ENCODE measurements at places on chromosomes 3 and 15.

GRCh38 chr3:185630182-185630622 lies 44.1 kb downstream of the SENP2 start:
- no peak for DNase-seq

GRCh38 chr15:59159210-59159609 lies 47.4 kb upstream of the LDHAL6B start:
- no peak for DNase-seq

DNA sequence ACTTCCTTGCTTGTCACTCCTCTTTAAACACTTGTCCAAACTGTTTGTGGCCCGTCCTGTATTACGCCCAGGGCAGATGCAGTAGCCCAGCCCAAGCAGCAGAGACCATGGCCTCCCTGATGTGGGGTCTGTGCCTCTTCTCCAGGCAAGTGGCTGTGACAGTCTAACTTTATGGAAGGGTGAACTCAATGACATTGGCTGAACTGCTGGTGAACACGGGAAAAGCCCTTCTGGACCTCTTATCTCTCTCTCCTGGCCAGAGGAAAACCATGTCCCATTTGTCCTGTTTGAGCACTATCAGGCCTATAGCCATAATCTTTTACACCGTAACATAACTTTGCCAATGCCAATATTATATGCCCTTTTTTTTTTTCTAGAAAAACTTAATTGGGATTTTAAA lies 67.6 kb downstream of the SMAD3 start:
- DNase-seq = no peak

DNA sequence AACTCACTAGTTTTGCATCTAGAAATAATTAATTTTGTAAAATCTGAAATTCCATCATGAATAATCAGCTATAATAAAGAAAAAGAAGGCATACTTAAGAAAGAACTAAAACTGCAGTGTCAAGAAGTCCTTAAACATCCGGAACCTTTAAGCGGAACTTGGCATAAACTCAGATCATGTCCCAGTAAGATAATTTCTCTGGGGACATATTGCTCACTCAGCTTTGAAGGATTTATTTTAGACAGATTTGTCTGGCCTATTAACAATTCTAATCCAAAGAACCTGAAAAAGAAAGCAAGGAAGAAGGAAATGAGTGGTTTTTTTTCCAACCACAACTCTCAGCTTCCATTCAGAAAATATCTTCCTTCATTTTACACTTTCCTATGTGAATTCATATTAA lies 850.3 kb downstream of the ROBO1 start:
- no peak for DNase-seq

DNA sequence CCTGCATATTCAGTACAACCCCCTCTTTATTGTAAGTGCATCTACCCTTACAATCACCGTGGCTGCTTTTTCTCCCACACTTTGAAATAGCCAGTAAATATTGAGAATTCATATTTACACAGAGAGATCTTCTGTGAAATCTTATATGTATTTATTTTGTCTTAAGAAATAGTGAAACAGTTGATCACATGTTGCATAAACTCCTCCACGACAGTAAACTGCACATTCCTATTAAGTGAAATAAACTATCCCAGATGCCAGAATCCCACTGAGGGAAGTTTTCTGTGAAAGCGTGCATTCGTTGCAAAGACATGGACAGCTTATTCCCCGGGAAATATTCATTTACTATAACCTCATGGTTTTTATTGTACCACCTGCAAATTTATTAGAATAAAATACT lies 796.0 kb downstream of the ROBO2 start:
- no peak for DNase-seq

GRCh38 chr3:68018275-68018674 lies 363.9 kb upstream of the SUCLG2 start:
- no peak for DNase-seq

DNA sequence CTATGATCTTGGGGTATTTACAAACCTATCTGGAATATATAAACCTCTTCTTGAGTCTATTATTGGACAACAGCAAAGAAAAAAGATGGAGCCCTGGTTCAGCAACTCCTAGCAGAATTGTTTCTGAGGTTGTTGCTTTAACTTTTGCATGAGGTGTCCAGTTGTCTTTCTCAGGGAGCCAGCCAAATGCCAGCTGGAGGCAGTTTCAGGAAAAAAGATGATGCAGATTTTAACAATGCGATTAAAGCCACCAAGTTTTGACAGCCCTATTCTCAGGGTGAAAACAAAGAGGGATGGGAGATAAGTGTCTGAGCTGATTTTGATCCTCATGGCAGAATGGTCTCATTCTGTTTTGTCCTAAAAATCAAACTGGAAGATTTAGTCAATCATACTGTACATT lies 181.6 kb upstream of the RASGRP1 start:
- DNase-seq = no peak

- DNase-seq = no peak
Measured at GRCh38 chr3:103218146-103218545, 783.3 kb downstream of the ZPLD1 start.

- DNase-seq = no peak
Measured at GRCh38 chr3:106232956-106233355, 364.1 kb upstream of the CBLB start.

- DNase-seq = no peak
Measured at GRCh38 chr15:73464602-73465001, 21.6 kb downstream of the REC114 start.

DNA sequence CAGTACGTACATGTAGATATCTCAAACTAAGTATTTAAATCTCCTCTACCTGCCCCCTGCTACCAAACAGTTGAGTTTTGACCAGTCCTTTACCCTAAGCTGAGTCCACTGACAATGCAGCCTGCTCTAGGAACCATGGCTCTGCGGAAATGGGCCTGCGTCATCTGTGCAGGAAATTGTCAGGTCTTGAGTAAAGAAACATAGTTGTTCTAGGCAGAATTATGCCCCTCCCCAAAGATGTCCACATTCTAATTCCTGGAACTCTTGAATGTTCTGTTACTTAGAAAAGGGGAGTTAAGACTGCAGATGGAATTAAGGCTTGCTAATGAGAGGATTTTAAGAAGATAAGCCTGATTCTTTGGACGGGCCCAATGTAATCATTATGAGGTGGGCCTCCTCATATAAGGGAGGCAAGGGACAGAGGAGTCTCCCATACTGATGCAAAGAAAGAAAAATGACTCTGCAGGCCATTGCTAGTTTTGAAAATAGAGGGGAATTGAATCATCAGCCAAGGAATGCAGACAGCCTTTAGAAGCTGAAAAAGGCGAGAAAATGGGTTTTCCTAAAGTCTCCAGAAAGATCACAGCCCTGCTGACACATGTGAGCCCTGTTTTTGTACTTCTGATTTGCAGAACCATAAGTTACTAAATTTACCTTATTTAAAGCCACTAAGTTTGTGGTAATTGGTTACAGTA lies 5.5 kb upstream of the VGLL3 start:
- DNase-seq = no peak

DNA sequence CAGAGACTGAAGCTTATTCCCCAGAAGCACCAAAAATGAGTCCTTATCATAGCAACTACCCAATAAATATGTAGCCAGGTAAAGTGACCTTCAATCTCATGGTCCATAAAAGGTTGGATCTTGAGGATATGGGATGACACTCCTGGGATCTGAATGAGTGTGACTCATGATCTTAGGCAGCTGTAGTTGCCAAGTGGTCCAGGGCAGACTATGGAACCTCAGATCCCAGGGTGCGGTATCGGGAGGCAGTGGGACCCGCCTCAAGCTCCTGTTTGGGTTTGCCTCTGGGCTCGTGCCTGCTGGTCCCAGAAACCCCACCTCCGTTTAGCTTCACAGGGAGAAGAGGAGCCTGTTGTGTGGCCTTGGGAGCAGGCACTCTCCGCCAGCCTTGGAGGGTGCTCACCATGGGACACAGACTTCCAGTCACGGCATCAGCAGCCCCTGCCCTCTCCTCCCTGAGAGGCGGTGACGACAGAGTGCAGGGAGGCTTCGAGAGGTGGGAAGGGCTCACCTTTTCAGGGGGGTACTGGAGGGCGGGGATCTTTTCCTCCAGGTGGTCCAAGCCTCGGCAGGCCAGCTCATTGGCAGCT lies 8.1 kb downstream of the PLIN1 start:
- DNase-seq = no peak

DNA sequence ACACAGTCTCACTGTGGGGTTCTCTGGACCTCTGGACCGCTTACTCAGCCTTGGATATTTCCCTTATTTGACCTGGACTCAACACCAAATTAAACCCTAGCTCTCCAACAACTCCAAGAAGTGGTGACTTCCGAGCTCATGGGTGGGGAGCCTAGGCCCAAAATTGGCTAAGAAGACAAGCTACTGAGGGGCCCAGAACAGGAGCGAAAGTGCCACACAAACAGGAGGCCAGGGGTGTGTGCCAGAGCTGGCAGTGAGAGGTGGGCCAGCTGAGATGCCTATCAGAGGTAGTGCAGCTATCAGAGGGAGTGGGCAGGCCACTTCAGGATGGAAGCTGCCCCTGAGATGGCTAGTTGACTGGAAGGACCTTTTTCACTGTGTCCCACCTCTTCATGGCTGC lies 151.1 kb upstream of the PRR20G start:
- DNase-seq = no peak

GRCh38 chr3:142502187-142502985 lies 54.5 kb upstream of the XRN1 start:
- DNase-seq = no peak

GRCh38 chr3:59717679-59718205 lies 667.9 kb upstream of the CFAP20DC start:
- no peak for DNase-seq

Measured in neuronal stem cell (in vitro differentiated cells).